ENCODE measurements at places on chromosomes 12 and 14.

GRCh38 chr12:49696723-49697122 lies 10.5 kb downstream of the FMNL3 start:
- DNase-seq = no peak

DNA sequence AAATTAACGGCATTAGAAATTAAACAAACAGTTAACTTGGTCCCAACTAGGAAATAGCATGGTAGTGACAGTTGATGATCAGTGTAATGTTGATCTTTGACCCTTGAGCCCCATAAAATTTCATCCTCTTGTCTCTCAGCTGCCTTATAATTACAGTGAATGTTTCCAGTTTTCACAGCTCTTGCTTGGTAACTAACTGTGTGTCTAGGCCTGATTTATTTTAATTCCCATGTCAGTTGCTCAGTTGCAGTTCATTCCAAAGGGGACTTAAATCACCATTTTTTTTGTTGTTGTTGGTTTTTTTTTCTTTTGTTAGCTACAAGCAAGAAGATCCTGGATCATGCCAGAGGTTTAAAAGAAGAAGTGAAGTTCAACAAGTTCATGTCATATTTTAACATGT lies 1883.7 kb upstream of the FLRT2 start:
- no peak for DNase-seq

- no peak for DNase-seq
Measured at GRCh38 chr12:90965204-90965603, 10.2 kb upstream of the CCER1 start.

- no peak for DNase-seq
Measured at GRCh38 chr12:87794854-87795253, 234.3 kb downstream of the C12orf50 start.

DNA sequence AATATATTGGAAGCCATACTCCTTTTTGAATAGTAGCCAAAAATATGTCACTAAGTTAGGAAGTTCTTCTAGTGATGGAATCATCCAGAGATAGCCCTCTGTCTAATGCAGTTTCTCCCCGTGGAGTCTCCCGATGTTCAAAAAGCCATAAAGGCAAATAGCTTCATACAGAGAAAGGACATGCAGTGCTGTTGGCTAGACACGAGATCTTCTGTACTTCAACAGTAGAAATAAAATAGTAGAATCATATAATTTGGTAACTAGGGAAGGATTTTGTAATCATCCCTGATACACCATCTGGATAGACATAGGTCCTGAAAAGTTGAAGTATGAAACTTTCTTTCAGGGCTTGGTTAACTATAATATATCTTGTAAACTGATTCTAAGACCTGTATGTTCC lies 27.6 kb downstream of the LRFN5 start:
- DNase-seq = no peak

DNA sequence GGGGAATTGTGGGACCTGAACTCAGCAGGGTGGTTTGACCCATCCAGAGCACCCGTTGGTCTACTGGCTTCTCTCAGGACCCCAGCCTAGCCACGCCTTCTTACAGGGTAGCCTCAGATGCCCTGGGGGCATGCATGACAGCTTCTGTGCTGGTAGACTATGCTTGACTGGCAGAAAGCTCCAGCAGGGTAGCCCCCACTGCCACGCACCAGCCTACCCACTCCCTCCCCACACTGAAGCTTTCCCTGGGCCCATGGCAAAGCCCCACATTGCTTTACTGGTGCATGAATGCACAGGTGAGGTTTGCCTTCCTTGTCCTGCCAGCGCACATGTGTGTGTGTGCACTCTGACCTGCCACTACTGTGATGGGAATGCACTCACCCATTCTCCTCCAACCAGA lies 772.2 kb downstream of the LRFN5 start:
- DNase-seq = no peak

GRCh38 chr12:41521872-41522379 lies 333.8 kb downstream of the PDZRN4 start:
- DNase-seq = no peak
